Right lobe of liver (tissue), 6 donors: ENCODE measurements at places on chromosomes 13 and 19. TPM values are rescaled to one million over a fixed set of nuclear protein-coding genes. Genes with fewer than 3 reads are reported as not detected.
A peak's percentile ranks its signal among the peaks of the same experiment; 100 is the strongest.

DNA sequence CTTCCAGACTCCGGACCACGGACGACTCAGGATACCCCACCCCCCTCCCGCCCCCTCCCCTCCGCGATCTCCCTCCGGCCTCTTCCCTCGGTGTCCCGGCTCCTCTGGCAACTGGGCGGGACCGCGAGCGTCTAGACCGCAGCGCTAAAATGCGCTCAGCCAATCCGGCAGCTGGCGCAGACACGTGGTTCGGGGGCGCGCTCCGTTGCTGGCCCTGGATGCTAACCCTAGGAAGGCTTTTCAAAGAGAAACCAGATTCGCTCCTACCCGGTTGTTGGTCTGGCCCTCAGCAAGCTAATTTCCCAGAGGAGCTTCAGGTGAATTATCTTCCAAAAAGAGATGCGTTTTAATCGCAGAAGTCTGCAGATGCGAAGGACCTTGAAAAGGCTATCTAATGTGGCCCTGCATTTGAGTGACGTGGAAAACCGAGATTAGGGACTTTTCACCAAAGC, at the start of gene DZIP1:
Gene DZIP1, minus strand, starts transcription at position 106 of the 452 bp plus-strand sequence. CDS start 2,677 bp downstream, outside the sequence.
- H3K36me3 ChIP-seq, result no peaks in the 10 kb centered on the region
- peaks cover 3% of the 10 kb centered on the region for H3K27me3 ChIP-seq
- peak within 1 kb of the TSS; percentile 51 for H3K4me3 ChIP-seq

DNA sequence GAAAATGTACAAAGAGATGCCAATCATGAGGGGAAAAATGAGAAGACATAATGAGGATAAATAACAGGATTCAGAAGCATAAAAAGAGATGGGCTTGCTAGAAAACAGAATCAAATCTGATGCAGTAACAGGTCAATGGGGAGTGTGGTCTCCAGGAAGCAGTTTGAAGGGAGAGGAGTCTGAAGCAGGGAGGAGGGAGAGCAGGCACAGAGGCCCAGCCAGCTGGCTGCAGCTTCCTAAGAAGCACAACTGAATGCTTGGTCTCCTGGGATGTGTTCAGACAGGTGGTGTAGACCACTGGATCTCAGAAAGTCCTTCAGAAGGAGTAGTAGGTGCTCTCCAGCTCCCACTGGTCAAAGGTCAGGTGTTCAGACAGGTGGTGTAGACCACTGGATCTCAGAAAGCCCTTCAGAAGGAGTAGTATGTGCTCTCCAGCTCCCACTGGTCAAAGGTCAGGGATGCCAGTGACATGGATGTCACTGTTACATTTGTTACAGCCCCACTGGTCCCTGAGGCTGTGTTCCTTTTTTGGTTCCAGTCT, 68.3 kb upstream of the UBAC2 start:
- H3K27ac ChIP-seq, result no peak overlapping the region
- no peaks in the 10 kb centered on the region for H3K27me3 ChIP-seq
- no peak overlapping the region for H3K4me3 ChIP-seq
- DNase-seq, result no peak

The ZNF223 gene
- 1.7 TPM for total RNA-seq

DNA sequence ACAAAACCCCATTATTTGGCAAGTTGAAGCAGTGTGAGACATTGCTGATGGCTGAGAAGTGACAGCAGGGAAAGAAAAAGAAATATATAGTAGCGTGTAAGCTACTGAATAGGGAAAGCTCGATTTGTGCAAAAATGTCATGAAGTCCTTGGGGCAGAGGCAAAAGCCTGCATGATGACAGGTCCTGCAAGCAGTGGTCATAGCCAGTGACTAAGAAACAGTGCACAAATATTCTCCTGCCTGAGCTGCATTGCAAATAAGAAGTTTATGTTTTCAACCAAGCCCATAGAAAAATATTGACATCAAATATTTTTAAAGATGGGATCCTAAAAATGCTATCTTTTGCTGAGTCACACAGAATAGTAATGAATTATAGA, 270.0 kb downstream of the SLITRK6 start:
- H3K4me3 ChIP-seq, result no peak overlapping the region
- H3K27ac ChIP-seq, result no peak overlapping the region
- no peaks in the 10 kb centered on the region for H3K36me3 ChIP-seq
- no peaks in the 10 kb centered on the region for H3K4me1 ChIP-seq
- no peaks in the 10 kb centered on the region for H3K27me3 ChIP-seq

DNA sequence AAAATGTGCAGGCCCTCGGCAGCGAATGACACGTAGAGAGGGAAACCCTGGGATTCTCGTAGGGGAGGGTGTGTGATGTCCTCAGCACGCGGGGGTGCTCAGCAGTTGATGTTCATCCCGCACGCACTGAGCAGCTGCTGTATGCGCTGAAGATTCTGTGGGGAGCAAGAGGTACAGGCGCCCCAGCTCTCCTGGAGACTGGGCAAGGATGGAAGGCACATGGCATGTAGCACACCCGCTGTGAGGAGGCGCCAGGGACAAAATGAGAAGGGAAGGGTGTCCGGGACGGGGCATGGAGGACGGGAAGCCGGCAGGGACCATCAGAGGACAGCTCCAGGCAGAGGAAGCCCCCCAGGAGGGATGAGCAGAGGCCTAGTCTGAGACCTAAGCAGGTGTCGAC, 15.4 kb downstream of the ATP11A start:
- no peaks in the 10 kb centered on the region for H3K36me3 ChIP-seq
- peak; percentile 33 for DNase-seq
- no peak overlapping the region for H3K27ac ChIP-seq
- H3K27me3 ChIP-seq, result no peaks in the 10 kb centered on the region
- no peak overlapping the region for H3K4me3 ChIP-seq

- H3K36me3 ChIP-seq, result peaks cover 35% of the 10 kb centered on the region
- H3K4me3 ChIP-seq, result peak overlapping the region; percentile 85
- no peaks in the 10 kb centered on the region for H3K27me3 ChIP-seq
- H3K27ac ChIP-seq, result peak overlapping the region; percentile 97
These were observed 1.9 kb downstream of the LDLR start for GRCh38 chr19:11090997-11091702.

- no peaks in the 10 kb centered on the region for H3K4me1 ChIP-seq
- H3K36me3 ChIP-seq, result no peaks in the 10 kb centered on the region
- H3K27ac ChIP-seq, result no peak overlapping the region
- no peak for DNase-seq
These were observed 440.8 kb downstream of the TDRD3 start for GRCh38 chr13:60837806-60838205.

- no peaks in the 10 kb centered on the region for H3K4me1 ChIP-seq
- H3K36me3 ChIP-seq, result no peaks in the 10 kb centered on the region
- H3K4me3 ChIP-seq, result no peak overlapping the region
These were observed 135.9 kb downstream of the RAP2A start for GRCh38 chr13:97569841-97570240.

- H3K4me3 ChIP-seq, result no peak overlapping the region
- no peaks in the 10 kb centered on the region for H3K36me3 ChIP-seq
- no peaks in the 10 kb centered on the region for H3K27me3 ChIP-seq
- H3K4me1 ChIP-seq, result no peaks in the 10 kb centered on the region
- DNase-seq, result no peak
- no peak overlapping the region for H3K27ac ChIP-seq
These were observed 4.3 kb downstream of the ZSCAN1 start for GRCh38 chr19:58037927-58038687.

- no peaks in the 10 kb centered on the region for H3K36me3 ChIP-seq
- no peaks in the 10 kb centered on the region for H3K27me3 ChIP-seq
- no peak for DNase-seq
- no peaks in the 10 kb centered on the region for H3K4me1 ChIP-seq
- no peak overlapping the region for H3K27ac ChIP-seq
These were observed 6.6 kb upstream of the ZNF835 start for GRCh38 chr19:56678205-56678604.

- no peak for DNase-seq
- no peaks in the 10 kb centered on the region for H3K4me1 ChIP-seq
- no peak overlapping the region for H3K4me3 ChIP-seq
- no peaks in the 10 kb centered on the region for H3K27me3 ChIP-seq
- H3K27ac ChIP-seq, result no peak overlapping the region
- no peaks in the 10 kb centered on the region for H3K36me3 ChIP-seq
These were observed 932.5 kb upstream of the MIR17HG start for GRCh38 chr13:90414691-90415596.

DNA sequence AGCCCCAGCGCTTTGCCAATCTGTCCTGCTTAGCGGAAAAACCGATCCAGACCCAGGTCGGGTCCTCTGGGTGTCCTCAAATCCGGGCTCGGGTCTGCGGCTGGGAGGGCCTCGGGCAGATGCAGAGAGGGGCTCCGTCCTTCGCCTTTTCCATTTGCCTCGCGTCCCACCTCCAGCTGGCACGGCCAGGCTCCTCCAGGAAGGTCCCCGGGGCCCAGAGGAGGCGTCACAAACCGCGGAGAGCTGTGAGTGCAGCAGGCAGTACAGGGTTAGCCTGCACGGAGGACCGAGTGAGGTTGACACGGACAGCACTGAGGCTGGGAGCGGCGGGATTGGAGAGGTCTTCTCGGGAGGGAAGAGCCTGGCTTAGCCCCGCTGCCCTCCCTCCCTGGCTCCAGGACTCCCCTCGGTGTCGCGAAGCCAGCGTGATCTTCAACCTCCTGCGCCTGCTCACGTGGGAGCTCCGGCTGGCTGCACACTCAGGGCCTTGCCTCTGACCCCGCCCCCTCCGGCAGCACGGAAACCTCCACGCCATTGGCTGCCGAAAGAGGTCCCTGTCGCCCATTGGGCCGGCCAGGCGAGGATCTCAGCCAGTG, 2.8 kb upstream of the IFNL2 start:
- no peaks in the 10 kb centered on the region for H3K4me1 ChIP-seq
- DNase-seq, result peak; percentile 42
- no peak overlapping the region for H3K27ac ChIP-seq
- H3K27me3 ChIP-seq, result no peaks in the 10 kb centered on the region
- H3K4me3 ChIP-seq, result no peak overlapping the region

The MBD3L2 gene
- total RNA-seq, result not detected

The PGPEP1 gene
- 43.6 TPM for total RNA-seq

- no peaks in the 10 kb centered on the region for H3K4me1 ChIP-seq
- H3K4me3 ChIP-seq, result no peak overlapping the region
- H3K27me3 ChIP-seq, result no peaks in the 10 kb centered on the region
These were observed 2.8 kb downstream of the RPS15 start for GRCh38 chr19:1441022-1441426.

- no peak overlapping the region for H3K4me3 ChIP-seq
- no peaks in the 10 kb centered on the region for H3K27me3 ChIP-seq
- DNase-seq, result no peak
- peaks cover 20% of the 10 kb centered on the region for H3K4me1 ChIP-seq
- peaks cover 5% of the 10 kb centered on the region for H3K36me3 ChIP-seq
These were observed 6.0 kb upstream of the CCNP start for GRCh38 chr19:40232479-40232878.

- H3K27ac ChIP-seq, result no peak overlapping the region
- H3K4me3 ChIP-seq, result no peak overlapping the region
- no peak for DNase-seq
- no peaks in the 10 kb centered on the region for H3K27me3 ChIP-seq
- no peaks in the 10 kb centered on the region for H3K36me3 ChIP-seq
These were observed 5.8 kb downstream of the HSPBP1 start for GRCh38 chr19:55273978-55274707.

The FCAR gene
- total RNA-seq, result not detected

- H3K27me3 ChIP-seq, result peaks cover 3% of the 10 kb centered on the region
- DNase-seq, result no peak
- H3K27ac ChIP-seq, result no peak overlapping the region
- H3K4me1 ChIP-seq, result no peaks in the 10 kb centered on the region
- no peaks in the 10 kb centered on the region for H3K36me3 ChIP-seq
These were observed 818 bp upstream of the SLITRK1 start for GRCh38 chr13:83883061-83883523.

The ACER1 gene
- total RNA-seq, result not detected

- no peaks in the 10 kb centered on the region for H3K36me3 ChIP-seq
- no peak overlapping the region for H3K27ac ChIP-seq
- H3K4me1 ChIP-seq, result no peaks in the 10 kb centered on the region
These were observed 919.9 kb upstream of the MIR17HG start for GRCh38 chr13:90427322-90428272.

The PCDH8 gene
- total RNA-seq, result not detected

- DNase-seq, result no peak
- no peak overlapping the region for H3K27ac ChIP-seq
- no peaks in the 10 kb centered on the region for H3K27me3 ChIP-seq
- H3K4me3 ChIP-seq, result no peak overlapping the region
These were observed 36.8 kb upstream of the MBNL2 start for GRCh38 chr13:97185291-97185690.
